ENCODE measurements at places on chromosomes 5 and 9.

GRCh38 chr5:140801494-140801841 lies 611 bp downstream of the PCDHA3 start:
- no peak for DNase-seq

DNA sequence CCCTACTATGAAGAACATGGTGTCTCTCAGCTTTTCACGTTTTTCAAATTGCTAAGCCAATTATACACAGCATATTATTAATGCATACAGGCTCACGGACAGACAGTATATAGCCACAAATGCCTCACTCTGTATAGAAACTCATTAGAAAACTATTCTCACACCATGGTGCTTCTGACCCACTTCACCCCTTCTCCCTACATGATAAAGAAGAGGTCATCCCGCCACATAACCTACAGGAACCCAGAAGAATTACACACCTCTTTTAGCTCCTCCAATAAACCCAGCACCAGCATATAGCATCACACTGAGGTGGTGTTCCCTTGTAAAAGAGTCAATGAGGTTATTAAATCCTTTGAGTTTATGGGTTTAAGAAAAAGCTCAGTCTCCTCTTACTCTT lies 5.6 kb downstream of the TLE1 start:
- no peak for DNase-seq

GRCh38 chr5:37789991-37790390 lies 49.9 kb downstream of the GDNF start:
- DNase-seq = no peak

DNA sequence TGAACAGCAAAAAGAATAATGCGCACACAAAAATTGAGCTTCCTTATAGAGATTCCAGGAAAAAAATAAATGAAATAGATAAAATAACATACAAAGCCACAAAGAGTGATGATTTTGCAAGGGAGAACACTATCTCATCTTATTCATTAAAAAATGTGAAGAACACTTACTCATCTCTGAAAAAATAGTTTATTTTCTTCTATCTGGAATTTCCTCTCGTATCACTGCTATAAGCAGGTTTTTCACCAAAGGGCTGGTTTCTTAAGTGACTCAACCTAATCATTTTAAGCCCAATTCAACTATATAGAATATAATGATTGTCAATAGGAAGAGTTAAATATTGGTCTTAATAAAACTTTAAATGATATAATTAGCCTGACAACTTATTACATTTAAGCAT lies 504.9 kb downstream of the NR2F1-AS1 start:
- DNase-seq = no peak

DNA sequence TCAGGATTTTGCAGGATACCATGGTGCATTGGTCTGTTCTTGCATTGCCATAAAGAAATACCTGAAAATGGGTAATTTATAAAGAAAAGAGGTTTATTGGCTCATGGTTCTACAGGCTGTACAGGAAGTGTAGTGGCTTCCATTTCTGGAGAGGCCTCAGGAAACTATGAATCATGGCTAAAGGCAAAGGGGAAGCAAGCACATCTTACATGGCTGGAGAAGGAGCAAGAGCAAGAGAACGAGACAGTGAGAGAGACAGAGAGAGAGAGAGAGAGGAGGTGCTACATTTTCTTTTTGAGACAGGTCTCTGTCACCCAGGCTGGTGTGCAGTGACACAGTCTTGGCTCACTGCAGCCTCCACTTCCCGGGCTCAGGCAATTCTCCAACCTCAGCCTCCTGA lies 43.9 kb downstream of the P4HA2 start:
- no peak for DNase-seq

DNA sequence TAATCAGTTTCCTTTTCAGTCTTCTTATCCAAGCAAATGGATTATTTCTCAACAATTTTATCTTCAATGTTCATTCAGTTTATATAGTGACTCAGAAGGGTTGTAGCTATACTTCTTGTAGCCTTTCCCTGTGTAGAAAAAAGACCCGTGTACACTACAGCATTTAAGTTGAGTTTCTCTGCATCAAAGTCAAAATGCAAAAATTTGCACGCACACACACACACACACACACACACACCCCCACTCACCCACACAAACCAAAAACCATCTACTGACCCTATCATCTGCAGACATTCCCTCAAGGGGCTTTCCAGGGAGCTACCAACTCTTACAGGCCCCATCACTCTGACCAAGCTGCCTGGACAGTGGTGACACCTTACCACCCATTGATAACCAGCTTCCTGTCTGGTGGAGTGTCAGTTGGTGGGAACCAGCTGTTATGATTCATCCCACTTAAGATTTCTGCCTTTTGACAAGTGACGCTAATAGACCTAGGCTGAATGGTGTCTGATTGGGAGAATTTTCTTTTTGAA lies 12.2 kb upstream of the ELL2 start:
- peak; percentile 82 for DNase-seq

GRCh38 chr9:131980267-131981016 lies 99.2 kb downstream of the MED27 start:
- no peak for DNase-seq

GRCh38 chr9:130418776-130419175 lies 26.0 kb upstream of the ASS1 start:
- DNase-seq = no peak

DNA sequence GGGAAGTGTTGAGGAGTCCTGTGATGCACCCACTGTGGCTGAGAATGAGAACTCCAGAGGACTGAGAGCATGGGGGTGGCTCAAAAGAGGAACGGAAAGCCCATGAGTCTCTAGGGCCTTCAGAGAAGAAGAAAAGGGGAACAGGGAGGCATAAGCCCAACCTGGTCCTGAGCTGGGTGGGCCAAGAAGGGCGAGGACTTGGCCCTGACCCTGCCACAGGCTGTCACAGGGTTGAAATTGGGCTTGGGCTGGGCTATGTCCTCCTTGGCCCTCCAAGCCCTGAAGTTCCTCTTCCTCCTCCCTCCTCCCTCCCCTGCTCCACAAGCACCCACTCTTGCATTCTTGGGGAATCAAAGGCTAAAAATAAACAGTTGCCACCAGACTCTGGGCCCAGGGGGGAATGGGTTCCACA lies 49.3 kb upstream of the PPARGC1B start:
- no peak for DNase-seq

Data from islet precursor cell (in vitro differentiated cells).